ENCODE measurements at places on chromosomes 1 and 21.
A peak's percentile ranks its signal among the peaks of the same experiment; 100 is the strongest.

DNA sequence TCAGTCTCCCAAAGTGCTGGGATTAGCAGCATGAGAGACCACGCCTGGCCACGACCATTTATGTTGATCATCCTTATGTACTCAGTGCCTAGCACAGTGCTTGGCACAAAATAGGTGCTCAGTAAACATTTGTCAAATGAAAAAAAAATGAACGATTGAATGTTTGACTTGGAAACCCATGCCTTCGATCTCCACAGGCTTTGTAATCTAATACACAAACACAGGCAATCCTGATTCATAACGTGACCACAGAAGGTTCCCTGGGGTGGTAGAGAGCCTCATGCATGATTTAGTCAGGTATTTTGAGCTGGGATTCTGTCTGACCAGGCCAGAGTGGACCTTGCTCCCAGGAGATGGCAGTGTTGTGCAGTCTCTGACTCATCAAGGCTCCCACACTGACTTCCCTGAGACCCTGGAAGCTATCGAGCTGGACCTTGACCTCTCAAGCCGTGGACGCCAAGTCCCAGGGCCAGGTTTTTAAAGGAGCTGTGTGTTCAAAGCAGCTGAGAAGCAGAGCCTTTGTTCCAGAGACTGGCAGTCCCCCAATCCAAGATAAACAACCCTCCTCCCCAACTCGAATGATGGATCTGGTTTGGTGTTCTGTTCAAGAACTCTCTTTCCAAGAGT is 81.1 kb downstream of the PGM1 start:
- no peak for DNase-seq

GRCh38 chr21:45588871-45589491 is 46.7 kb upstream of the SLC19A1 start:
- no peak for DNase-seq

DNA sequence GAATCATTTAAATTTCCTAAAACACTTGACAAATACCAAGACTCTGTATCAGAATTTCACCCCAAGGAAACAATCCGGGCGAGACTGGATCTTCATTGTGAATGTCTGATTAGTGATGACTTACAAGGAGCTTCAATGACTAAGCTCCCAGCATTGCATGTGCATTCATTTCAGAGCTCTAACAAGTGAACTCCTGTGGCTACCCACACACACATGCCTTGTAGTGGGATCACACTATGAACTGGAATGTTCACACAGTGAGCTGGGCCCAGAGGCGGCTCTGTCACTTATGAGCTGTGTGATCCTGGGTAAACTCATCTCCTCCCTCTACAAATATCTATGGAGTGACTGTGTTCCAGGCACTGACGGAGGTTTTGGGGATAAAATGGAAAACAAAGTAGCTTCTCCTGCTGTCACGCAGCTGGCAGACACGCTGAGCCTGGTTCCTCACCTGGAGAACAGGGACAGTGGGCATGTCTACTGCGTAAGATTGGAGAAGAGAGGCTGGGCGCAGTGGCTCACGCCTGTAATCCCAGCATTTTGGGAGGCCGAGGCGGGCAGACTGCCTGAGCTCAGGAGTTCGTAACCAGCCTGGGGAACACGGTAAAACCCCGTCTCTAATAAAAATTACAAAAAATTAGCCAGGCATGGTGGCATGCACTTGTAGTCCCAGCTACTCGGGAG is 56.9 kb downstream of the CLSTN1 start:
- DNase-seq = no peak

GRCh38 chr1:30040081-30041019 is 683.0 kb downstream of the MATN1 start:
- no peak for DNase-seq

DNA sequence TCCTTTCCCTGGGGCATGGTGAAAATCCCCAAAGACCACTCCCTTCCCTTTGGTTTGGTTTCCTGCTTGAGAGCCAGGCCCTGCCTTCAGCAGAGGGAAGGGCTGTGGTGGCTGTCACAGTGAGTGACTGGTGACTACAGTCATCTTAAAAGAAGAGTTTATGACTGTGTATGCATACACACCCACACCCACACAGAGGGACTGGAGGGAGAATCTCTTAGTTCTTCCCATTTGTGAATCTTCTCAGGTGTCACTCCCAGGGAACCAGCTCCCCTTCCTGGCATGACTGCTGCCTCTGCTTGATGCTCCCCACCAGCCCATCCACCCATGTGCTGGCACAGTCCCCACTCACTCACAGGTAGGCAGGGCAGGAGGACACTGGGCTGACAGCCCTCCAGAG is 3.9 kb upstream of the KCNA2 start:
- no peak for DNase-seq

GRCh38 chr21:25424048-25424447 is 183.2 kb downstream of the MRPL39 start:
- no peak for DNase-seq

- DNase-seq = no peak
Measured at GRCh38 chr1:170273291-170274130, 127.8 kb downstream of the NTMT2 start.

- DNase-seq = no peak
Measured at GRCh38 chr1:41882068-41882477, 36.6 kb downstream of the HIVEP3 start.

- no peak for DNase-seq
Measured at GRCh38 chr21:18318156-18318555, 73.5 kb downstream of the CHODL start.

GRCh38 chr1:67564193-67564592 is 120.8 kb upstream of the GADD45A start:
- DNase-seq = no peak

- DNase-seq = no peak
Measured at GRCh38 chr21:38264571-38264970, 7.8 kb downstream of the KCNJ15 start.

- DNase-seq = no peak
Measured at GRCh38 chr1:216961516-216961915, 238.3 kb upstream of the ESRRG start.

DNA sequence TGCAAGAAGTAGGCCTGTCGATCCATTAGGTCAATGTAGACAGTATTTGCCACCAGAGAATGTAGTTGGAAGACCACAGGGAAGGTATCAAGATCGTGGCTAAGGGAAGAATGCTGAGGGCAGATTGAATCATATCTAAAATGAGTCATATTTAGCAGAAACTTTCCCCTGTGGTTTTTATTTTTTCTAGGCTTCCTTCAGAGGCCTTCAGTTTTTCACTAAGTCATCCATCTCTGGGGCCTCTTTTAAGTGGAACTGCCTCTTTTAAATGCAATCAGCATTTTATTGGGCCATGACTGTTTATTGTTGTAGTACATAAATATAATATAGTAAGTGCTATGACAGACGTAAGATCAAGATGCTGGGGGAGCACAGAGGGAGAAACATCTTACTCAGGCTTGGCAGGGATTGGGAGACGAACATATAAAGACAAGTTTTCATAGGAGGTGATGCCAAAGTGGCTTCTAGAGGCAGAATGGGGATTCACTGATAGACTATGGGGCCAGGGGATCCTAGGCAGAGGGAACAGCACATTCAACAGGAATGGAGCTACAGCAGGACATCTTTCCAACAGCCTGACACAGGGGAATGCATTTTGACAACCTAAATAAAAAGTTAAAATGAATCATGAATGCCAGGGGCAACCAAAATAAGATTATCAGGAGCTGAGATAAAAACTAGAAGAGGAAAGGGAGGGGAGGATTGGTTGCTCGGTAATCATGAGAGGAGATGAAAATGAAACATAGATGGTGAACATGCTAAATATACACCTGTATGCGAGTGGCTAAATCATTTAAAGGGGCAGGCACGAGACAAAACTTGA is 20.1 kb downstream of the UBE2U start:
- no peak for DNase-seq

- DNase-seq = no peak
Measured at GRCh38 chr1:201751872-201752271, 77.1 kb upstream of the IPO9 start.

- no peak for DNase-seq
Measured at GRCh38 chr1:31497601-31498000, 78.7 kb upstream of the TINAGL1 start.

DNA sequence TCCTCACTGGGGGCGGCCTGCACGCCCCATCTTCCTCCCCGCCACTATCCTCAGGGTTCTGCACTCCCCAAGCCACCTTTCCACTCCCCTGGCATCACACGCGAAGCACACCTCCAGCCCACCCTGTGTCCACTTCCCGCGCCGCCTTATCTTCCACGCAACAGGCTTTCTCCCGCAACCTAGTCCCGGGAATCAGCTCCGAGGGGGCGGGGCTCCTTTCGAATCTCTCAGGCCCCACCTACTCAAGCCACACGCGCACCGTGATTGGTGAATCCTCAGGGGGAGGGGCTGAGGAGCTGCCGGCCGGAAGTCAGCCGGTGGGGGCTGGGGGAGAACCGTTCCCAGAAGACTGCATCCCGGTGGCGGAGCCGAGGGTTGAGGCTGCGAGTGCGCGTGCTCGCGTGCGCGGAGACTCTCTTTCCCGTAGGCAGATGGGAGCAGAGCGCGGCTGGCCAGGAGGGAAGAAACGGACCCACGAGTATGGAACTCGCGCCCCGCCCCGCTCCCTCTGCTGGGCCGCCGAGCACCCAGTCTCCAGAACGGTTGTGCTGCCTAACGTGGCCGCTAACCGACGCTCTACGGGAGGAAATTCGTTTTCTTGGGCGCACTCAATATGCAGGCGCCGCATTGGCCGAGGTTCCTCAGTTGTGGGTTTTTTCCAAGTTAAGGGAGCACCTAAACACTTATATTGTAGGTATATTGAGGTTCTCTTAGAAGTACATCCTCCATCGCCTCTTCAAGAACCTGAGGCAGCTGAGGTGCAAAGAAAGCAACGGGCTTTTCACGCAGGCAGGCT is at the start of gene PSRC1:
Gene PSRC1 (minus strand): TSS at position 194 of the 796 bp plus-strand sequence.
- peak; percentile 72 for DNase-seq

DNA sequence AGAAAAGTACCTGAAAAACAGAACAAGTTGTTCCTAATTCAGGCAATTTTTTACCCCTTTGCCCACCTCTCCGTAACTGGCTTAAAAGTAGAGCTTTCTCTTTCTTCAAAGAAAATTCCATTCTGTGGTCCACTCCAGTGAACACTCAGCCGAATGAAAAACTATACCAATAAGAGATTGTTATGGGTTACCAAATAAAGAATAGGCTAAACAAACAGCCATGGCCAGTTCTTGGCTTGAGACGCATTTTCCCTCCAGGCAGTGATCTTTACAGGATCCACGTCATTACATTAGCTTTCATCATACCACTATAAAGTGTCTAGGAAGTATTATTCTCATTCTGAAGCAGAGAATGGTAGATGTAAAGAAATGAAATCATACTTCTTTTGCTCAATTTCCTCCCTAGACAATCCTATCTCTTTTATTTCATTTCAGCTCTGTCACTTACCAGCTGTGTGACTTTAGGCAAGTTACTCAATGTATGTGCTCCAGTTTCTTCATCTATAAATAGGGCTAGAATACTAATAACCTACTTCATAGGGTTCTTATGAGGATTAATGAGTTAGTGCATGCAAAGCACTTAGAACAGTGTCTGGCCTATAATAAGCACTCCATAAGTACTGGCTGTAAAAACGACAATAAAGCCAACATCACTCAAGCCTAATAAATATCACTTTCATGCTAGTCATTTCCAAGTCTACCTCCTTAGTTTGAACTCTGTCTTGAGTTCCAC is 26.5 kb upstream of the TRIM45 start:
- DNase-seq = no peak

DNA sequence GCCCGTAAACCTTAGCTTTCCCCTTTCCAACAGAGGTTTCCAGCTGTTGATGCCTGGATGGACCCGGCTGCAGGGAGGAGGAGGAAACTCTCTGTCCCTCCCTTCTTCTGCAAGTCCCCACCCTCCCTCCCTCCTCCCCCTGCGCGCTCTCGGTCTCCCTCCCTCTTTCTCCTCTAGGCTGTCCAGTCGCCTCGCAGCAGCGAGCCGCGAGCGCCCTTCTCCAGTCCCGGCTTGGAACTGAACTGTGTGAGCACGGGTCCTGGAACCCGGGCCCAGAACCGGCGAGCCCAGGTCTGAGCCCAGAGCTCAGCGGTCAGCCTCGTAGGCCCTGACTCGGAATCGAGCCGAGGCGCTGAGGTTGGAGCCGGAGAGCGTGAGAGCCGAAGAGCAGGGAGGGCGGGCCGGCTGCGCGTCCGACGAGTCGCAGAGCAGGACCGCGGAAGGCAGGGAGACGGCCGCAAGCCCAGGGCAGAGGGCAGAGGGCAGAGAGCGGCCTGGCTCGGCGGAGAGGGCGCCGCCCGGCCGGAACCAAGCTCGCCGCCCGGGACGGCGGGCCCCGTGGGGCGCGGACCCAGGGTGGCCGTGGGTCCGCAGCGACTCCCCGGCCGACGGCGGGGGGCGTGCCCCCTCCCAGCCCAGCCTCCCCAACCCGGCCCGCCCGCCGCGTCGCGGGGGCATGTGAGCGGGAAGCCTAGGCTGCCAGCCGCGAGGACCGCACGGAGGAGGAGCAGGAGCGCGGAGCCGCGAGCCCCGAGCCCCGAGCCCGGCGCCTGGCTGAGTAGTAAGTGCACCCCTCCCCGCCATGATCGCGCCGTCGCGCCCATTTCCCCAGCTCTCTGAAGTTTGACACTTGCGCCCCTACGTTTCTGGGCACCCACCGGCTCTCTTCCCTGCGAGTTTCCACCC is at the start of gene SOX13:
Gene SOX13 (plus strand): TSS at position 185 of the 906 bp plus-strand sequence. CDS start 39,801 bp downstream, outside the sequence.
- DNase-seq = no peak

GRCh38 chr21:16205527-16205926 is 475.7 kb downstream of the USP25 start:
- no peak for DNase-seq

GRCh38 chr1:161718559-161719324 is 2.6 kb upstream of the FCRLB start:
- no peak for DNase-seq

GRCh38 chr1:4106731-4107130 is 206.7 kb upstream of the C1orf174 start:
- DNase-seq = no peak

DNA sequence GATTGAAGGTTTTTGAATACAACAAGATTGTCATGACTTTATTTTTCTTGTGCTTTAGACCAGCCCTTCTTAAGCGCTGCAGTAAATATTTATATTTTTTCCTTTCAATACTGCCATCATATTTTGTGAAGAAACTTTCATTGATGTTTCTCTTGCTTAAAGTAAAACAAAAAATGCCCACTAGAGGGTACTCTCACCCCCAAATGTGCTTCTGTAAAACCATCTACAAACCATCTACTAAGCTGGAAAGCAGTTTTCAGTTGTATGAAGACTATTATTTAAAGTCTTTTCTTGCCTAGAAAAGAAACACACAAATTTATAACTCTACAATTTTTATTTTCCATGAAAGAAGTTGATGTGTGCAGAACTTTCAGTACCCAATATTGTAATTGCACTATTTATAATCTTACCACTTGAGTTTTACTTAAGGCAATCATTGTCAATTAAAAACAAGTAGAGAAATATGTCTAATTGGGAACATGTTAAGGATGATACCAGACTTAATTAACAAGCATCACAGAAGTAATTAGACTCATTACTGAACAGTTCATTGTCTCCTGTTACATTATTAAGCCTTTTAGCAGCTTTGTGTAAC is 10.7 kb downstream of the LEPR start:
- no peak for DNase-seq

GRCh38 chr1:51236531-51237350 is 668 bp downstream of the RNF11 start:
- DNase-seq = no peak

All from activated CD4-positive, CD25-positive, alpha-beta regulatory T cell (primary cell).